ENCODE measurements at places on chromosomes 11 and 22.

GRCh38 chr22:21766691-21767462 is 31.3 kb upstream of the YPEL1 start:
- peak; percentile 50 for DNase-seq

DNA sequence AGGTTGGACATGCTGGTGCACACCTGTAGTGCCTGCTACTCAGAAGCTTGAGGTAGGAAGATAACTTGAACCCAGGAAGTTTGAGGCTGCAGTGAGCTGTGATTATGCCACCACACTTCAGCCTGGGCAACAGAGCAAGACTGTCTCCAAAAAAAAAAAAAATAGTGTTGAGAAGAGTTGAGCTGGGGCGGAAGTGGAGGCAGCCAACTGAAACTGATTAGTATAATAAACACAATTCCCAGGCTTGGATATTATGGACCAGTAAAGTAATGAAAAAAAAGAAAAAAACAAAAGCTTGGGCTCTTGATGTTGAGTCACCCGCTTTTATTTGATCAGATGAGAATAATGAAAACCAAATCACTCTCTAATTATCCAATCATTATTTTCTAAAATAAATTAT is 21.0 kb downstream of the LDLRAD3 start:
- DNase-seq, result no peak

GRCh38 chr22:37079158-37079557 is 27.6 kb downstream of the KCTD17 start:
- no peak for DNase-seq

DNA sequence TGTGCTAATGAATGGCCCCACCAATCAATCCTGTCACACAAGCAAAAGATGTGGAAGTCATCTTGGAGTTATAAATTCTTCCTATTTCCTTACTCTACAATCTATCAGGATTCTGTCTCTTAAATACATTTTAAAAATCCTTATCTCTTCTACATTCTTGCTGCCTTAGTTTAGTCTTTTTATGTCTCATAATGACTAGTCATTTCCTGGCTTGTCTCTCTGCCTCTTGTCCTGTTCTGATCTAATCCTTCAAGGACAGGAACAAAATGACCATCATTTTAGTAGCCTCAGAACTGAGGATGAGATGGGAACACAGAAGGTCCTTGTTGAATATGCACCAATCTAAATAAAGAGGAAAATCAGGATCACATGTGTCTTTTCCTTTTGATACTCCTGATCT is 56.6 kb upstream of the LIN7C start:
- no peak for DNase-seq

DNA sequence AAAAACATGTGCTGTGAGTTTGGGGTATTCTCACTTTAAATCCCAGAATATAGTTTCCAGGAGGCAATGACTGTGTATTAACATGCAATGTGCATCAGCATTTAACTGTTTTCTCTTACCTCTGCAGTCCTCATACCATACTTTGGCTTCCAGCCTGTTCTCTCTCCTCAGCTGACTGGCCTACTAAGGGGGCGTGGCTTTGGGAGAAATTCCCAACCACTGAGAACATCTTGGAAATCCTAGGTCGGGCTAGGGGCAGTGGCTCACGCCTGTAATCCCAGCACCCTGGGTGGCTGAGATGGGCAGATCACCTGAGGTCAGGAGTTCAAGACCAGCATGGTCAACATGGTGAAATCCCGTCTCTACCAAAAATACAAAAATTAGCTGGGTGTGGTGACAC is 13.5 kb upstream of the ZC3H12C start:
- no peak for DNase-seq
